Fibroblast of skin of right quadriceps (primary cell): ENCODE measurements at places on chromosomes 2 and 18.

- peak; percentile 38 for DNase-seq
Observed at GRCh38 chr2:63432373-63432772, 155.9 kb downstream of the WDPCP start.

GRCh38 chr2:33289961-33290360 lies 186.5 kb upstream of the RASGRP3 start:
- DNase-seq: no peak

- DNase-seq: no peak
Observed at GRCh38 chr2:108965540-108966289, 23.3 kb downstream of the EDAR start.

- no peak for DNase-seq
Observed at GRCh38 chr2:207133458-207133819, 32.3 kb downstream of the KLF7 start.

GRCh38 chr2:19841918-19842693 lies 59.7 kb downstream of the TTC32 start:
- DNase-seq: no peak

- no peak for DNase-seq
Observed at GRCh38 chr2:65579506-65580235, 147.3 kb upstream of the SPRED2 start.

- no peak for DNase-seq
Observed at GRCh38 chr18:28863396-28863795, 686.5 kb upstream of the CDH2 start.

DNA sequence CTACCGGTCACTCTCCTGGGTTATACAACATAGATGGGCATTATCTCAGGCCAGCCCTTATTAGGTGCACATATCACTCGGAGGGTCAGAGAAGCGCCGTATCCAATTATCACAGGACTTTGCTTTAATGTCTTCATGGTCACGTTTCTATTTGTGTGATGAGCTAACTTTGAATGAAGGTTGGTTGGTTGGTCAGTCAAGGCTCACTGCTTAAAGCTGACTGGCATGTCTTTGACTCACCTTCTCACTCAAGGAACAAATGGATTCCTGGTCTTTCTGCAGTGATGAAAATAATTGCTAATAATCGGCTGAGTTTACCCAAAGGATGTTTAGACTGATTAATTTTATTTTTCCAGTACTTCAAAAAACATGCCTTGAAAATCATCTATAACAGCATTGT lies 39.7 kb downstream of the COLEC12 start:
- no peak for DNase-seq

- no peak for DNase-seq
Observed at GRCh38 chr2:159172403-159172802, 114.1 kb downstream of the WDSUB1 start.

GRCh38 chr2:239109928-239110545 lies 262.2 kb downstream of the TWIST2 start:
- DNase-seq: no peak

GRCh38 chr2:135620198-135620597 lies 88.9 kb downstream of the R3HDM1 start:
- no peak for DNase-seq

- peak; percentile 49 for DNase-seq
Observed at GRCh38 chr18:45526114-45526841, 89.0 kb upstream of the SLC14A2 start.

GRCh38 chr2:171512014-171512413 lies 10.3 kb upstream of the CYBRD1 start:
- no peak for DNase-seq

- no peak for DNase-seq
Observed at GRCh38 chr2:136246086-136246669, 128.2 kb upstream of the CXCR4 start.

- no peak for DNase-seq
Observed at GRCh38 chr2:154158101-154158500, 286.4 kb downstream of the GALNT13 start.

DNA sequence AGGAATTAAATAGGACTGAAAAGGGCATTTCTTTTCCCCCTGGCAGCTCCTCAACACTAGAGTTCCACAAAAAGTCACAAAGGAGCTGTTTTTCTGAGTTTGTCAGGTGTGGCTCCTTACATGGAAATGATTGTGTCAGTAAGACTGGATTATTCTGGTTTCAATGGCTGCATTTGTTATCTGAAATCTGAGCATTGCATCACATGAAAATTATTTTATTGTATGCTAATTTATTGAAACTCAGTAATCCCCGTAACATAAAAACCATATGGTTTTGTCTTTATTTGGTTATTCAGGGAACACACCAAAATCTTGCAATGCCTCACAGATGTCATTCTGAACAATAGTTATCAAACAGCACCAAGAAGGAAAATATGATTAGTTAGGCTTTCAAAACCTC lies 439.7 kb upstream of the TNP1 start:
- DNase-seq: peak; percentile 24

DNA sequence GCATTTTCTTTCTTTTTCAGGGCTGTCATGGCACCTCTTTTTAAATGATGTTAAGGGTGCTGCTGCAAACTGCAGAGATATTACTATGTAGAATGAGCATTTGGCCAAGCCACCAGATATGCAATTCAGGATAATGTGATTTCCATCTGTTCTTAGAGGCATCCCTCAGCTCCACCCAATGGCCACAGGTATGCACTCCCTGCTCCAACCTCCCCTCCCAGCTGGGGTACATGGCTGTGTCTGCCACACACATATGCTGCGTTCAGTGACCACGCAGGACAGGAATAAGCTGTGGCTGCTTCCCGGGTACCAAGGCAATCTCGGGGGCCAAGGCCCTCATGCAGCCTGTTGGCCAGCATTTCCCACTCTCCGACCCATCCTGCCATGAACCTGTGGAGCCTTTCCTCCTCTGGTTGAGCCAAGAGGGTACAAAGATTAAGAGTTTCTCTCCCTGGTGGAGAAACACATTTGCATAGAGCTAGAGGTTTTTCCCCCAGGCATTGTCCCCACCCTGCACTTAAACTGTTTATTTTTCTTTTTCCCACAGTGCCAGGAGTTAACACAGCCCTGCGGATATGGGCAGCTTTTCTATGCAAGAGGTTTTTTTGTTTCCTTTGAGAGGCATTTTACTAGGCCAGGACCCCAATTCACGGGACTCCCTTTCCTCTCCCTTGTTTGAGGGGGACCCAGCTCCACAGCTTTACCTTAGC lies 147.0 kb downstream of the GCA start:
- no peak for DNase-seq

- DNase-seq: no peak
Observed at GRCh38 chr2:133157141-133157540, 411.1 kb downstream of the NCKAP5 start.

- DNase-seq: no peak
Observed at GRCh38 chr2:100189387-100189786, 47.0 kb upstream of the AFF3 start.

DNA sequence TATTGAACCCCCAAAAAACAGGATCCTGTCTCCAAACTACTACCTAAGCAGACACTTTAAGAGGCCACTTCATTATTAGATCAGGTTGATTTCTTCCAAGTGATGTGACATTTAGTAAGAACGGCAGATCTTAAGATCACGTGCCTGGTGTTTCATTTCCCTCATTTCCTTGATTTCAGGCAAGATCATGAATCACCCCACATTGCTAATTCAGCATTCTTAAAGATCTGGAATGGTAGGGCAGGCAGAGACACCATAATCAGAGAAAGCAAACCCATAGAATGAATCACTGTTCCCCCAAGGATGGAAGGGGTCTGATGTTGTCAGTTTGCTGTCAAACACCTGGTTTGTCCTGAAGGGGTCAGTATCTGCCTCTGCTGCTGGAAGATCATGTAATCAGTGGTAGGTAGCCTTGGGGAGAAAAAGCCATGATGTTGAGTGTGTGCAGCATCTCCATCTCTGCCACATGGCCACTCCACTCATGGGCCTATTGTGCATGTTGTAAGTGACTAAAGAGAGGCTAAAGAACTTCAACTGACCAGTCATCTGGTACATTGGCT lies 133.9 kb downstream of the ARHGAP15 start:
- DNase-seq: no peak

- DNase-seq: peak; percentile 71
Observed at GRCh38 chr18:58297198-58297597, 253.2 kb downstream of the NEDD4L start.

GRCh38 chr2:110166266-110166665 lies 38.5 kb downstream of the NPHP1 start:
- no peak for DNase-seq

GRCh38 chr2:180124273-180125139 lies 117.4 kb upstream of the CWC22 start:
- peak; percentile 67 for DNase-seq

- DNase-seq: peak; percentile 92
Observed at GRCh38 chr2:37614061-37614738, 57.2 kb downstream of the CDC42EP3 start.

GRCh38 chr2:144890828-144891227 lies 370.9 kb upstream of the ZEB2 start:
- DNase-seq: peak; percentile 33

- no peak for DNase-seq
Observed at GRCh38 chr2:26189123-26189522, 16.2 kb downstream of the GAREM2 start.

GRCh38 chr2:160310118-160310828 lies 110.2 kb upstream of the ITGB6 start:
- no peak for DNase-seq

DNA sequence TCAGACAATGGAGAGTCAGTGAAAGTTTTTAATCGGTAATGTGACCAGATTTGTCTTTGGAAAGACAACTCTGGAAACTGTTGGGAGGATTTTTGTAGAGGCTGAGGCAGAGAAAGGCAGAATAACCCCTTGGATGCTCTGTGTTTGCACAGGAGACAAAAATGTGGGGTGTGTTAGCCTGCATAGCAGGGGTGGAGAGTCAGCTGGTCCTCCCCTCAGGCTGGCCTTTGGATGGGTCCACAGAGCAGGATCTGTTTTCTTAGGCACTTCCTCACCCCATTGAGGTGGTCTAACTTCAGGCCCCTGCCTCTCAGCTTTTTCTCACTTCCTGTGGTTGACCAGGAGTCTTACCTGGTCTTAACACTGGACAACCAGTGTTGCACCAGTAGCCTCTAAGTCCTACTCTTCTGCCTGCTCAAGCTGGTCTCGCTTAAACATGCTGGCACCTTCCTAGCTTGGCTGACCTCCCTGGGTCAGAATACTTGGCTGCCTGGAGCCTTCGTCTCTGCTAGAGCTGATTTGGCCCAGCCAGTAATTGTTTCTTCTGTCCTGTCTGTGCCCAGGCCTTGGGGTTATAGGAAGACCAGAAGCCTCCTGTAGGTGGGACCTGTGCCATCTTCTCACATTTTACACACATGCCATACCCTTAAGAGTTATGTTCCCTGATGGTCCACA lies 259.8 kb upstream of the RASGRP3 start:
- DNase-seq: no peak

DNA sequence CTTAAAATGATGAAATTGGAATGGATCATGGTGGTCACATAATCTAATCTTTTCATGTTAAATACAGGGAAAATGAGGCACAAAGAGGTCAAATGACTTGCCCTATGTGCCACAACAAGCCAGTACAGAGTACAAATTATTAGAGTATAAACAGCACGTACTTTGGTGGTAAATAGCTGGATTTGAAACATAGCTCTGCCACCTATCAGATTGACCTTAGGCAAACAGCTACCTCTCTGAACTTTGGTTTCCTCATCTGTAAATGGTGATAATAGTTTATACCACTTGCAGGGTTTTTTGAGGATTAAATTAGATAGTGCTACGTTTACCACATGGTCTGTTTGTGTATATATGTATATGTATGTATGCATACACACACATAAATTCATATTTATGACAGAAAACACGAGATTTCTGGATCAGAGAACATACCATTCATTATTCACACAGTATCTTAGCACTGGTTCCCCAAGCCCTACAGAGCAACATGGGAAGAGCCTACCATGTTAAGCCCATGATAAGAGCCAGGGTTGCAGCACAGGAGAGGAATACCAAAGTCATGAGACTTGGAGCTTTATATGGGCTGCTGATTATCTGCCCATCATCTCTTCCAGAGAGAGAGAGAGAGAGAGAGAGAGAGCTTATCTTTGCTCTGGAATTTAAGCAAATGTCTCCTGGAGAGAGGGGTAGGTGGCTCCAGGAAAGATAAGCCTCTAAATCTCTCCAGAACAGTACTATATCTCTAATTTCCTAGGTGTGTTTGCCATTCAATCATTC lies 73.5 kb downstream of the MDH1 start:
- DNase-seq: no peak

DNA sequence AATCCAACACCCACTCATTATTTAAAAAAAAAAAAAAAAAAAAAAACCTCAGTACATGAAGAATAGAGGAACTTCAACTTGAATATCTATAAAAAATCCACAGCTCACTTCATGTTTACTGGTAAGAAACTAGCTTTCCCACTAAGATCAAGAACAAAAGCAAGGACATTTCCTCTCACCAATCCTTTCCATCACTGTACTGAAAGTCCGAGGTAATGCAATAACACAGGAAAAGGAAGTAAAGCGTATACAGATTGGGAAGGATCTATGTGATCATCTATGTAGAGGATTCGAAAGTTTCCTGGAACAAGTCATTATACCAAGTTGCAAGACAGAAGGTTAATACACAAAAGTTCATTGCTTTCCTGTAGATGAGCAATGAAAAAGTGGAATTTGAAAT lies 63.2 kb downstream of the ROCK2 start:
- DNase-seq: no peak

DNA sequence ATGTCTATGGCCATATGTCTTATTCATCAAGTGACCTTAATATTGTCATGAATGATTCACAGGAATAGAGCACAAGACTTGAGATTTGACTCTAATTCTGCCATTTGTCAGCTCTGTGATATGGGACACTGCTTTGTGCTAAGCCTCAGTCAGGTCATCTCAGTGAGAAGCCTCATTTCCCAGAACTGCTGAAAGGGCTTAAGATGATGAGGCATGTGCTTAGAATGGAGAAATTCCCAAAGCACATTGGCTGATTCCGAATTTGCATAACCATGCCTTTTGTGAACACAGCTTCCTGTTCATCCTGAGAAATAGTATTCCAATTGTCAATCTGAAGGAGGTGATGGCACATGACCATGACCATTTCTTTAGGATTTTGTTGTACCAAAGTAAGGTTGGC lies 218.1 kb downstream of the ALK start:
- peak; percentile 15 for DNase-seq

DNA sequence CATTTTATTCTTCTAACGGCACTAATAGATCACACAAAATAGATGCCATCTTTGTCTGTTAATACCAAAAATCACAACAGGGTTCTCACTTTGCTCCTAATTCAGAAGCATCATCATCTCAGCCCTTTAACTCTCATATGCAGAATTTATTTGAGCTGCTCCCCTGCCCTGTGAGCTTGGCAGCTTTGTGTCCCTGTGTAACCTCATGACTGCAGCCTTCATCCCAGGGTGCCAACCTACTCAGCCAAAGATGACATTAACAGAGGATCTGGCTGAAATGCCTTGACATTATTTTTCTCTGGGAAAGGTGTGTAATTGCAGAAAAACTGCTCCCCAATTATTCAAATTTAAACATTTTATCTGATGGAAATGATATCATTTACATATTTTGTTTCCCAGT lies 319.4 kb downstream of the NRXN1 start:
- DNase-seq: no peak

GRCh38 chr2:199392363-199392762 lies 65.4 kb downstream of the SATB2 start:
- no peak for DNase-seq

GRCh38 chr2:134070281-134070741 lies 183.6 kb upstream of the MGAT5 start:
- no peak for DNase-seq
